ENCODE measurements at places on chromosomes 12 and 14.

GRCh38 chr12:51643951-51644350, 52.9 kb downstream of the SCN8A start:
- DNase-seq = no peak

DNA sequence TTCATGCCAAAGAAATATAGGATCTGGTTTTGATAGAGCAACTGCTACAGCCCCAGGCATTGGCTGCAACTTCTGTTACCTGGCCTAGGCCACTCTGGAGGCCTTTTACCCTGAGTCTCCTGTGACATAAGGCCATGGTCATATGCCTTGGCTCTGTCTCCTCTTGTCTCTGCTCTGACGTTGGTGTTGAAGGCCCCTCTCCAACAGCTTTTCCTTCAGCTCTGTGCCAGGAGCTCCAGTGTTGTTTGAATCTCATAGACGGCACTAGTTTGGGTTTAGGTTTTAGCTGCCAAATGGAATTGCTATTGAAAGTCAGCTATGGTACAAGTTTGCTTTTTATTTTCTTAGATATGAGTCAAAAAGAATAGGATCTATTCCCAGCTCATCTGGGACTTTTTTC, 41.1 kb downstream of the TTLL5 start:
- DNase-seq = no peak

GRCh38 chr12:28223025-28223554, 32.8 kb downstream of the CCDC91 start:
- DNase-seq = no peak

DNA sequence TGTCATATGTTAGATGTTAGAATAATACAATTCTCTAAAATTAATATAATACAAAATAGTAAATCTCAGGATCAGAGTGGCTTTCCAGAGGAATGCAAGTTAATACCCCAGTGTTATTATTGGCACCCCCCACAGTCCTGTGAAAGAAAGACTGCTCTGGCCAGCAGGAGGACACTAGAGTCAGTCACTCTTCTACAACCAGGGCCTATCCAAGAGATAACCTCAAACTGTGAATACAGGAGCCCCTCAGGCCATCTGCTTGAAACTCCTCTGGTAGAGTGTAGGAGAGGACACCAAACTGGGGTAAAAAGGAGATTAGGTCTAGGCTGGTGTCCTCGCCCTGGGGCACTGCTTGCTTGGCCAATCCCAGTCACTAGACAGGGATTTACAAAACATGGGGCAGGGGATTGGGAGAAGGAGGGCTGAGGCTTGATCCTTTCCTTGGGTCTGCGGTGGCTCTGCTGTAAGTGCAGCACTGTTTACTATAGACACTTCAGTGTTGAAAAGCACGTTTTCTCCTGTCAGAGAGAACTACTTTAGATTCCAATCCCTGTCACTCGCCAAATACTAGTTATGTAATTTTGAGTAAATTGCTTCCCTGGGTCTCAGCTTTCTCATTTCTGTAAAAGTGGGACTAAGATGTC, 44.5 kb upstream of the PTPRR start:
- DNase-seq = no peak

DNA sequence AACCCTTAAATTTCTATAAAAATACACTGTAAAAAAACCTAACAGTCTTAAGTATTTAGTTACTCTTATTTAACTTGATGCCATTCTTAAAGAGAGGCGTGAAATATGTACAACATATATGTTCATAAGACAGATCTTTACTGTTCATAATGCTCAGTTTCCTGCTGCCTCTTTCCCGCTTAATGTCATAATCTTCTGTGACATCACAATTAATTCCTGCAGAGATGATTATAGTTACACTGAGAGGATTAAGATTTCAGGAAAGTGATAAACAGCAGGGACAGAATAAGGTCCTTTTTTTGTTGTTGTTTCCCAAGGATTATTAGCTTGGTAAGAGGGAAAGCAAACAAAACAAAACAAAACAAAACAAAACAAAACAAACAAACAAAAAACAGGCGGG, 801.4 kb downstream of the FLRT2 start:
- no peak for DNase-seq

- no peak for DNase-seq
Measured at GRCh38 chr12:94261119-94261518, 112.7 kb downstream of the PLXNC1 start.

DNA sequence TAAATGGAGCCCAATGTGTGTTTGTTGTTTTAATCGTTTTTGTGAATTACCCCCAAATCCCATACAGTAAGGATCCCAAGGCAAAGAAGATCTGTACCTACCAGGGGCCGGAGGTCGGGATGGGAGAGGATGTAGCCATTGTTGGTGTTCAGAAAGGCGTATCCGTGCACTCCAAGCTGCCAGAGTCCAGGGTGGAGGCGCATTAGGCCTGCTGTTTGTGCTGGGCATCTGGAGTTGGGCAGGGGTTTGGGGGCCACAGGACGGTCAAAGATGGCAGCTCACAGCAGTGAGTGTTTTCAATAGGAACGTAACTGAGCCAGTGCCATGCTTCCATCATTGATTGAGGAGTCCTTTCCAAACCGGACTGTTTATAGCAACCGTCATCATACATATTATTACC, 40.2 kb downstream of the CACNA2D4 start:
- DNase-seq = no peak

DNA sequence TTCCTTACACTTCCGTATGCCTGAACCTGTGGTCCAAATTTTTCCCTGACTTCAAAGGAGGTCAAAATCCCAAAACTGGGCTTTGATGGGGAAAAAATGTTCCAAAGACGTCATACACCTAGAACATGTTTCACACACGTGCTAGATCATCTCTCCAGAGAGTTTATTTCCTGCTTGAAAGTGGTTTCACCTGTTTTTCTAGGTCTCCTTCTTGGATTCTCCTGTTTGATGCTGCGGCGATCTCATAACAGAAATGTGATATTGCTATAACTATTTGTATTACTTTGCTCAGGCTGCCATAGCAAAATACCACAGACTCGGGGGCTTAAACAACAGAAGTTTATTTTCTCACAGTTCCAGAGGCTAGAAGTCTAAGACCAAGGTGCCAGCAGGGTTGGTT, 19.7 kb upstream of the TMCC3 start:
- no peak for DNase-seq

DNA sequence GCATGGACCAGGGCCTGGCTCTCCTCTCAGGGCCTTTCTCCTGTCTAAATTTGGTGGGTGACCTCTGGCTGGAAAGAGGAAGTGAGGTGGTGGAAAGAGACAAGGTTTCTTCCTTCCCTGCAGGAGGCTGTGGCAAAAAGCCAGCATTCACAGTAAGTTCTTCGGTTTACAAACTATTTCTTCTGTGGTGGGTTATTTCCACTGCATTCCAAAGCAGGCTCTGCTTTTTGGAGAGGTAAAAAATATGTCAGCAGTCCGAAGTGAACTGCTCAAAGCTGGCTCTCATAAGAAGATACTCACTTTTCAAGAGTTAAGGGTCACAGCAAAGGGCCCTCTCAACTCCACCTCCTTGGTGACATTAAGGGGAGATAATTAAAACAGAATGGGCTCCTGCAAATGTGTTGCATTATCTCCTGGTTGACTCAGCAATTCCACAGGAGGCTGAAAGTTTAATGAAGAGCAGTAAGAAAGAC, 48.9 kb upstream of the POC1B start:
- no peak for DNase-seq

DNA sequence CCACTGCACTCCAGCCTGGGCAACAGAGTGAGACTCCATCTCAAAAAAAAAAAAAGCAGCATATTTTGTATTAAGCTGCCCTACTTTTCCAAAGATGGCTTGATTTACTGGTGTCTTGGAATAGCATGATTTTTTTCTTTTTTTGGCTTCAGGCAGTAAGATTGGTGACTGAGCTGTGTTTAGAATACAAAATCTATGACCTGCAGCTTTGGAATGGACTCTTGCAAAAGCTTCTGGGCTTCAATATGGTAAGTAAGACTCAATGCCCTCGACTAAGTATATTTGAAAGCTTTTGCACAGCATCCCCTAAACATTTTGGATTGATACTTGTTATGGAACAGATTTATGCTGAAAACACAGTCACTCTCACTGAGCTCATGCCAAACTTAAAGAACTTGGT, 87.8 kb downstream of the KNTC1 start:
- no peak for DNase-seq

DNA sequence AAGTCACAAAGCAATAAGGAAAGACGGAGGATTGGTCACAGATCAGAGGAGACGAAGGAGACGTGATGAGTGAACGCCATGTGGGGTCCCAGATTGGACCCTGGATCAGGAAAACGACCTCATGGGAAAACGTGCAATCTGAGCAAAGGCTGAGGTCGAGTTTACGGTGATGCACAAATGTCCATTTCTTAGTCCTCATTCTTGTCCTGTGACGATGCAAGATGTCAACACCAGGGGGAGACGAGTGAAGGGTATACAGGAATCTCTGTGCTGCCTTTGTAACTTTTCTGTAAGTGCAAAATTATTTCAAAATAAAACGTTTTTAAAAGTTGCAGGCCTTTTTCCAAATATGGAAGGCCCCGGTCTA, 329.8 kb downstream of the MED13L start:
- DNase-seq = no peak

DNA sequence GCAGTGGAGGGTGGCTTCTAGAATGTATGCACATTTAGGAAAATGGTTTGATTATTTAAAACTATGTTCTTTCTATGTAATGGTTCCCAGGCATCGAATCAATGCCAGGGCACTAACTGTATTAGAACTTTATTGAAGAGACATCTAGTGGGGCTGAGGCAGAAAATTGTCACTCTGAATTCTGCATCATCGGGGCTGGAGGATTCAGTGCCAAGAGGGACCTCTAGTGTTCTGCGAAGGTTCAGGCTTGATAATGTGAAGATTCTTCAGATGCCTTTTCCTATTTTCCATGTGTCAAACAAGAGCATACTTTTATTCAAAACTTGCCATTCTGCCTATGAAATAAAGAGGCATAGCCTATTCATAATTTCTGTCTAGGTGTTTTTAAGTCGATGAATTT, 146.3 kb downstream of the CAND1 start:
- DNase-seq = no peak

DNA sequence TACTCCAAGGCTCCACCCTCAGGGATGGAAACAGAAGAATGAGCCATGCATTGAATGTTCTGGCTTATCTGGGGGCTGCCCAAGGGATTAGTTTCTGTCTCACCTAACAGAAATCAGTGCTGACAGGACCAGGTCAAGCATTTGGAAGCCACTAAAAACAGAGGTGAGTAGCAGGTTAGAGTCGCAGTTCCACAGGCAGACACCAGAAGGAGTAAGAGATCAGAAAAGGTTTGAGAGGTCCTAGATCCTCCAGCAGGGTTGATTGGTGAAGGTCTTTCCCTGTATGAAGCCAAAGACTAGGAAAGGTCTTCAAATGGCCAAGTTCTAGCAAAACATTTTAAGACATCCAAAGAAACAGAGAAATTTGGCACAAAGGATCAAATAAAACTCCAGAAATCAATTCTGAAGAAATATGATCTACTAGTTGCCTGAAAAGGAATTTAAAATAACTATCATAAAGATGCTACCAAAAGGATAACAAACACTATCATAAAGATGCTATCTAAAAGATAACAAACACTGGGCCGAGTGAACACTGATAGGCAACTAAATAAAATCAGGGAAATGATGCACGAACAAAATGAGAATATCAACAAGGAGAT, 19.5 kb upstream of the TTC9 start:
- no peak for DNase-seq

GRCh38 chr14:23062002-23062401, 4.7 kb upstream of the CDH24 start:
- DNase-seq = no peak

DNA sequence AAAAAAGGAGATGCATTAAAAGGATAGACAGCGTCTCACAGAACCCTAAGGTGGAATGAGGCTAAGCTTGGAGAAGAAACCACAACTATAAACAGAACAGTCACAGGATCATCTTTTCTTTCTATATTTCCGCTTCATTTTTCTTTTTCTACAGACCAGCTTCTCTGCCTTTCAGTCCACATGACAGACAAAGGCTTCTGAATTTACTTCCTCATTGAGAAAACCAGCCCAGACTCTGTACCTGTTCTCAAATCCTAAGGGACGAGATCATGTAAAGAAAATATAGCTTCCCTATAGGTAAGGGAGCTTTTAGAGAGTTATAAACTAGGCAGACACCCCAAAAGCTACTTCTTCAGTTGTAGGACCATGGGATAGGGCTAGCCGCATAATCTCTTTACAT, 17.4 kb downstream of the SGPP1 start:
- DNase-seq = no peak

DNA sequence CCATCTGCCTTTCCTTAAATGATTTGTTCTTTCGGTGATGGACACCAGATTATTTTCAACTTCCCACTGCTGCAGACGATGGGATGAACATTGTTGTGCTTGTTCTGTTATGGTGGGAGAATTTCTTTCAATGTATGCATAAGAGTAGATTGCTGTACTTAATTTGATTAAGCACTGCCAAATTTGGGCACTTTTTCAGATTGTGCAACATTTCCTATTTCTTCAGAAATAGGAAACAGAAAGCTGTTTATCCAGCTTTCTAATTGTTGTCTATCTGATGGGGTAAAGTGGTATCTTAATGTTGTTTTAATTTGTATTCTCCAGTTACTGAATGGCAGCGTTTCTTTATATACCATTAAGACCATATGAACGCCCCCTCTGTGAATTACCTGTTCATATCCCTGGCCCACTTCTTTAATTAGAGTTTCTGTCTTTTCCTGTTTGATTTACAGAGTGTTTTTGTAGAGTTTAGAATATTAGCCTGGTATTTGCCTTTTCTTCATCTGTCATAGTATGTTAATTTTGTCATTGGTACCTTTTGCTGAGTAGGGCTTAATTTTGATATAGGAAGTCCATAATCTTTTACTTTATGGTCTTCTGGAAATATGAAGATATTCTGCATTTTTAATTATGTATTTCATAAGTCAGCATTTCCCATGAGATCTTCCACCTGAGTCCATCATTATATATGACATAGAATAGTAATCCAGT, 59.6 kb downstream of the DIP2B start:
- DNase-seq = no peak

DNA sequence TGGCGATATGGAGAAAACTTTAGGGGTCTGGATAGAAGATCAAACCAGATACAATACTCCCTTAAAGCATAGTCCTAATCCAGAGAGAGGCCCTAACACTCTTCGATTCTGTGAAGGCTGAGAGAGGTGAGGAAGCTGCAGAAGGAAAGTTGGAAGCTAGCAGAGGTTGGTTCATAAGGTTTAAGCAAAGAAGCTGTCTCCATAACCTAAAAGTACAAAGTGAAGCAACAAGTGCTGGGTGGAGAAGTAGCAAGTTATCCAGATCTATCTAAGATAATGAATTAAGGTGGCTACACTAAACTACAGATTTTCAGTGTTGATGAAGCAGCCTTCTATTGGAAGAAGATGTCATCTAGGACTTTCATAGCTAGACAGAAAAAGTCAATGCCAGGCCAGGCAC, 24.6 kb upstream of the MTERF2 start:
- DNase-seq = no peak

- no peak for DNase-seq
Measured at GRCh38 chr14:57323721-57324120, 55.0 kb downstream of the AP5M1 start.

GRCh38 chr14:54579621-54580020, 12.7 kb downstream of the SAMD4A start:
- DNase-seq = no peak

GRCh38 chr12:109910969-109911348, 10.9 kb downstream of the TCHP start:
- no peak for DNase-seq

All from dorsolateral prefrontal cortex (tissue), 122 donors.